ENCODE measurements at places on chromosomes 16 and 17. TPM values are rescaled to one million over a fixed set of nuclear protein-coding genes. Genes with fewer than 3 reads are reported as not detected.

The ADAD2 gene
- total RNA-seq, result not detected

The KCNAB3 gene
- total RNA-seq, result 0.29 TPM

- DNase-seq, result no peak
These were observed 76.9 kb downstream of the RAI1 start for GRCh38 chr17:17757956-17758845.

GRCh38 chr17:29243792-29244191 is 2.9 kb upstream of the CRYBA1 start:
- no peak for DNase-seq

The SLC9A5 gene
- 0.07 TPM for total RNA-seq

The CHST5 gene
- total RNA-seq, result not detected

DNA sequence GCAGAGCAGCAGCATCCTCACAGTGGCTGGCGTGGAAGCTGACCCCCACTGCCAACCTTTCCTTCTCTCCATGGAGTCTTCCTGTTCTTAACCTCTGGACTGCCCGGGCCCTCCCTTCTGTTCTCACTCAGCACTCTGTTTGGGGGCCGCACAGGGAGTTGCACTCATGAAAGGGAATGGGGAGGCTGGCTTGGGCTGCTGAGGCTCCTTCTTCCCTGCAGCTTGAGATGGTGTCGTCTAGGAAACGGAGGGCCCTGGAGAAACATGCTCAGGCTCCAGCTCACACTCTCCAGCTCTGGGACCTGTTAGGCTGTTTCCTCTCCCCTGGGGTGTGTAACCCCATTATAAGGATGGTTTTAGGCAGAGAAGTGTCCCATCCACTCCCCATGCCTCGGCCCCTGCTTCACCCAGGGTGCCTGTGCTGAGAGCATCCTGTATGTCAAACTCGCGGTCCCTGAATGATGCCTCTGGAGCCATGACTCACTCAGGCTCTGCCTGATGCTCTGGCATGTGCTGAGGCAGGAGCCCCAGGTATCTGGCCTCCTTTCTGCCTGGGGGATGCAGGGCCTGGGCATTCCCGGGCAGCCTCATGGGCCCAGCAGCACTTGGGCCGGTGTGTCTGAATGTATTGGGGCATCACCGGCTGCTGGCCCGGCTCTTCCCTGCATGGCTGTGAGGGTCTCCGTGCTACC is 18.9 kb downstream of the TMEM94 start:
- no peak for DNase-seq

The GPR142 gene
- total RNA-seq, result not detected

DNA sequence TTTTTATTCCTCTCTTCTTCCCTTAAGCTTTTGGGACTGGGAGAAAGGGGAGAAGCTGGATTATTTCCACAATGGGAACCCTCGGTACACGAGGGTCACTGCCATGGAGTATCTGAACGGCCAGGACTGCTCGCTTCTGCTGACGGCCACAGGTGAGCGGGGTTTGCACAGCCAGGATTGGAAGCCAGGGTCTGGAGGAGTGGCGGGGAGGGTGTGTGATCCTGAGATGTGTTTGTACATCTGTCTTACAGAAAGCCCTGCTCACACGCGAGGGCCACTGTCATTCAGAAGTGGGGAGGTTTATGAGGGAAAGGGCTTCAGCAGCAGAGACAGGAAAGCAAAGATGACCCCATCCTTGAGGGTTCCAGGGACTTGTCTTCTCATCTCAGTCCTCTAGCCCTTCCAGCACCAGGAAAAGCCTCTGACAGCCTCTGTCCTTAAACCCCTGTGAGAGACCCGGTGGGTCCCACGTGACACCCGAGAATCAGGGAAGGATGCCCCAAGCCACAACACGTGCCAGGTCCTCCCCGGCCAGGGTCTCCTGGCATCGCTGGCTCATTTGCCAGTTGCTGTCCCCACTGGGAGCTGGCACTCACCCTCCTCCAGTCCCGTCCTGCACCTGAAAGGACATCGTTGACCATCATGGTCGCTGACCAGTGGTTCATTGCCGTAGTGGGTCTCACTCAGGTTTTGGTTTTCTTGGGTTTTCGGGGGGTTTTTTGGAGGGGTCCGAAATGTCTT is 44.3 kb upstream of the CHMP6 start:
- DNase-seq, result no peak

GRCh38 chr16:5736209-5736930 is 638.8 kb upstream of the EEF2KMT start:
- no peak for DNase-seq

The ICAM2 gene
- total RNA-seq, result 12.9 TPM

The MTSS2 gene
- total RNA-seq, result 21.6 TPM

The SLC12A3 gene
- total RNA-seq, result 0.08 TPM

DNA sequence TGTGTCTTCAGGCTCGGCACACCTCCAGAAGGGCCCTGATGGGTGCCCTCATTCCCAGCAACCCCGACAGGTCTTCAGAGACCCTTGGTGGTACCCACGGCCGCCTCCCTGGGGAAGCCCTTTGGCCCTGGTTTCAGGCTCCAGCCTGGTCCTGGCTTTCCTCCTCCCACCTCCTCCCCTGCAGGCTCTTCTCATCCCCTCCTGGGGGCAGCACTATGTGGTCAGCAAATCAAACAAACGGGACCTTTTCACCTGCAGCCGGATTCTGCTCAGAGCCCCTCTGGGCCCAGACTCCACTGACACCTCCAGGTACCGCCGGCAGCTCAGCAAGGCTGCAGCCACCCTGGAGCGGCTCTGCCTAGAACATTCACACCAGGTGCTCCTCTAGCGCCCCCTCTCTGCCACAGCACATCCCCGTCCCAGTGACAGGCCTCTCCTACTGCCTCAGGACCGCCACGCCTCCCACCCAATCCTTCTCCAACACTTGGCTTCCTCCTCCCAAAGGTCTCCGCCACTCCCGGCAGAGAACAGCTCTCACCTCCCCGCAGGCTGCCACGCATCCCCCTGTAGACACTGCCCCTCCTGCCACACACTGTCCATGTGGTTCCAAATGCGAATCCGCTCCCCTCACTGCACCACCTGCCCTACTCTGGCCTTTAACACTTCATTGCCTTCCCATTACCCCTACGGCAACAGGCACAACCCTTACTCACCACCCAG is 12.0 kb downstream of the CORO7 start:
- no peak for DNase-seq

DNA sequence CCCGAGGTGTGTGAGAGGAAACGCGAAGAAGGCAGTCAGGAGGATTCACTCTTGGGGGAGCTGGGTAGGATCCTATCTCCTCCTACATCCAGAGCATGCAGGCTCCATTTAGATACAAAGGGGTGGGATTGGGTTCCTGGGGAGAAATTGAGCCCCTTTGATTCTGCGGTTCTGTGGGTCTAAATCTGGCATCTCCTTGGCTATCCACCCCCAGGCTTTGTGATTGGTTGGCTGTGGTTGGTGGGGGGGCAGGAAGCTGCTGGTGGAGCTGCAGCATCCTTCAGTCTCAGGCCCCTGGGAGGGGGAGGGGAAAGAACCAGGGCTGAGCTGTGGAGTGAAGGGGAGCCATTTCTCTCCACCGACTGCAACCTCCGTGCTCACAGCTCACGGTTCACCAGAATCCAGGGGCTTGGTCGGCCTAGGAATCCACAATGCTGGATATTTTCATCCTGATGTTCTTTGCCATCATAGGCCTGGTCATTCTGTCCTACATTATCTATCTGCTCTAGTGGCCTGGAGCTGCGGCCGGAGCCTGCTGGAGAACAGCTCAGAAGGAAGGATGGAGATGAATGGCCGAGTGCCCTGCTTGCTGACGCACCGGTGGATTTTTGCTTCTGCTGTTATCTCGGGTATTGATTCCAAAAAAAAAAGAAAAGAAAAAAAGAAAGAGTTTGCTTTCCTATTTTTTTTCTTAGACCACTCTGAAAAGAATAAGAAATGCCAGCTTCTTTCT is at the start of gene LASP1NB:
Gene LASP1NB (plus strand): TSS at position 352 of the 733 bp plus-strand sequence.
- DNase-seq, result no peak

GRCh38 chr17:83053021-83053681 is 26.3 kb upstream of the METRNL start:
- no peak for DNase-seq

DNA sequence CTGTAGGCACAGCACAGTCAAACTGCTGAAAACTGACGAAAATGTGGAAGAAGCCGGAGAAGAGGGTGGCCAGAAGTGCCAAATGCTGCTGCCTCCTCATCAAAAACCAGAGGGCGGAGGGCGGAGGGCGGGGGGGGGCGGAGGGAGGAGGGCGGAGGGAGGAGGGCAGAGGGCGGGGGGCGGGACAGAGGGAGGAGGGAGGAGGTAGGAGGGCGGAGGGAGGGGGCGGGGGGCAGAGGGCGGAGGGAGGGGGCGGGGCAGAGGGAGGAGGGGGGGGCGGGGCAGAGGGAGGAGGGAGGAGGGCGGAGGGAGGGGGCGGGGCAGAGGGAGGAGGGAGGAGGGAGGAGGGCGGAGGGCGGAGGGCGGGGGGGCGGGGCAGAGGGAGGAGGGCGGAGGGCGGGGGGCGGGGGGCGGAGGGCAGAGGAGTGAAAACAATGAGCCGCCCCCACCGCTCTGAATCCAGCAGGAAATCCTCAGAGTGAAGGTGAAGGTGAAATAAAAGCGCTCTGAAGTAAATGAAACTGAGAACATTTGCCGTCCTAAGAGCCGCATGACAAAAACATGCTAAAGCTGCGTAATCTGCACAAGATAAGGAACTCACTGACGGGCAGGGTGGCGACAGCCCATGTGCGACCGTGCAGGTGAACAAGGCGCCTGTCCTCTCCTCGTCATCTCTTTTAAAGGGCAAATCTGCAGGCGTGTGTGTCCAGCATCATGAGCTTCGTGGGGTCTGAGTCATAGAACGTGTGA is 22.6 kb upstream of the CBFA2T3 start:
- DNase-seq, result no peak

GRCh38 chr17:75338335-75338734 is 49.1 kb upstream of the SLC25A19 start:
- no peak for DNase-seq

DNA sequence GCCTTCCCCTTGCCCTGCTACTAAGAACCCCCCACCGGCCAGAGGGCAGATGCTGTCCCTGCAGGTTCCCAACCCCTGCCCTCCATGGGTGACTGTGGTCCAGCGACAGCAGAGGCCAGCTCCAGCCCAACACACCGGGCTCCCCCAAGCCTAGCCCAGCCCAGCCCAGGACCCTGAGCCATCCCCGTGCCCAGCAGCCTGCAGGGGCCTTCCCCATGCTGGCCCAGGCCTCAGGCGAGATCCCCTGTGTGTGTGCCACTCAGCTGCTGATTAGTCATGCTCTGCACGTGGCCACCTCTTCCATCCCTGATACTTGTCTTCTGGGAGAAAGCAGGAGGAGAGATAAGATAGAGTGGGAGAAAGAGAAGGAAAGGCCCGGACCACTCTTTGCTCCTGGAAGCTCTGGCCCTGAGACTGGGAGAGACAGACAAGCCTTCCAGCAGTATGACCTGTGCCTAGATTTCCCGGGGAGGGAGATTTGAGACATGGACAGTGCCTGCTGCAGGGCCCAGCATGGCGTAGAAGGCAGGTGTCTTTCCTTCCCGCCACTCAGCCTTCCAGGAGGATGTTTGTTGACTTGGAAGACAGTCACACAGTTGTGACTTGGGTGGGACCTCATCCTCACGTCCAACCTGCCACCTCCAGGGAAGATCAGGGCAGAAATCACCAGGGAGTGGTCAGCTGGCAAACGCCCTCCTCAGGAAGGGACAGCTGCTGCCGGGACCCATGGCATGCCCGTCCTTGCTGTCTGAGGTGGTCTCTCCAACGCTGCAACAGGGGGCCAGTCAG is 41.3 kb upstream of the RASD1 start:
- DNase-seq, result no peak

The KRT39 gene
- not detected for total RNA-seq

- DNase-seq, result no peak
These were observed 339.6 kb upstream of the CDH5 start for GRCh38 chr16:66026787-66027330.

GRCh38 chr17:11023639-11024479 is 186.0 kb upstream of the PIRT start:
- no peak for DNase-seq

The SLFN14 gene
- total RNA-seq, result not detected

- no peak for DNase-seq
These were observed 11.4 kb downstream of the ASPHD1 start for GRCh38 chr16:29911676-29912010.

DNA sequence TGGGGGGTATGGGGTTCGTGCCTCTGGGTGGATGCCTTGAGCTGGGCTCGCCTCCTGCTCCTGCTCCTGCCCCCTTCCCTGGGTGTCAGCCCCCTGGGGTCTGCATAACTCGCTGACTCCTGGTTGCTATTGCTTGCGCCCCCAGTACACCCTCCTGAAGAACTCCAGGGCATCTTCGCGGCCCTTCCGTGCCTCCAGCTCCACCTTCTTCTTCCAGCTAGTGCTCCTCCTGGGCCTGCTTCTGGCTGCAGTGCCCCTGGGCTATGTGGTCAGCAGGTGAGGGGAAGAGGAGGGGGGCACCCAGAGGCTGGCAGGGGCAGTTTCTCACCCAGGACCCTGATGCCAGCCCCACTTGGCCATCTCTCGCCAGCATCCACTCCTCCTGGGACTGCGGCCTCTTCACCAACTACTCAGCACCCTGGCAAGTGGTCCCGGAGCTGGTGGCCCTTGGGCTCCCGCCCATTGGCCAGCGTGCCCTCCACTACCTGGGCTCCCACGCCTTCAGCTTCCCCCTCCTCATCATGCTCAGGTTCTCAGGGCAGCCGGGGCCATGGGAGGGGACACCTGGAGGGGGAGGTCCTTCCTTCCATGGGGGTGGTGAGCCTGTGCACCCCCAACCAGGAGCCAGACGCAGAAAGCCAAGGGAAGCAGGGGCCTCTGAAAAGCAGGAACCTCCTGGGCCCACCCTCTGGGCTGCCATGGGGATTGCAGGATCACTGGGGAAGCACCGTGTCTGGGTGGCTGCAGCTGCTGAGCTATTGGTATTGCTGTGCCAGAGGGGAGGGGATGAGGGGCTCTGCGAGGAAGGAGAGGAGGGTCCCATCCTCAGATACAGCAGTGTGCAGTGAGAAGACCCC is 7.8 kb upstream of the C17orf99 start:
- no peak for DNase-seq

The LGALS9 gene
- total RNA-seq, result 3.4 TPM

Data from kidney epithelial cell (primary cell).